ENCODE measurements at places on chromosomes 12 and 14. TPM values are rescaled to one million over a fixed set of nuclear protein-coding genes. Genes with fewer than 3 reads are reported as not detected.
A peak's percentile ranks its signal among the peaks of the same experiment; 100 is the strongest.

DNA sequence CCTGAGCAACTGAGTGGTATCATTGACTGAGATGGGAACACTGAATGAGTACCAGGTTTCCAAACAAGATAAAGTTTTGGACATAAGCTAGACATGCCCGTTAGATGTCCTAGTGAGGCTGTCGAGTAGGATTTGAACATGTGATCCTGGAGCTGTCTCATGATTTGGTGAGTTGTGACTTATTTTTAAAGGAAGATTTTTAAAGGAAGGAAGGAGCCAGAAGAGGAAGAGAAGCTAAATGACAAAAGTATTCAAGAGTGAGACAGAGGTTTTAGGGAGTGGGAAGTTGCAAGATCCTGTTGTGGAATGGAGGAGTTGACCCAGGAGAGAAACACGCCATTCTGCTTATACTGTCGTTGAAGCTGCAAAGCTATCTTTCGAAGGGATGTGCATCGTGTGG is 82.1 kb downstream of the SAMD4A start:
- H3K4me3 ChIP-seq, result no peak overlapping the region
- H3K27ac ChIP-seq, result no peak overlapping the region

DNA sequence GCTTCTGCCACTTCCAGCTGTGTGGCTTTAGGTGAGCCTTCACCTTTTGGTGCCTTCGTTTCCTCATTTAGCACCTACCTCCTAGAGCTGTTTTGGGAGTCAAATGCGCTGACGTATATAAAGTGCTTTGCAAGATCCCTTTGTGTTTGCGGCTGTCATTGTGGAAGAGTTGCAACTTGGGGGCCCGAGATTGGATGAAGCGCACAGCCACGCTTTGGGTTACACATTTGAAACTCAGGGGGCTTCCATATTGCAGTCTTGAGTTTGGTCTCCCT is 636 bp upstream of the ARL6IP4 start:
- peak overlapping the region; percentile 89 for H3K27ac ChIP-seq
- DNase-seq, result no peak
- no peaks in the 10 kb centered on the region for H3K27me3 ChIP-seq
- peak overlapping the region; percentile 87 for H3K4me3 ChIP-seq
- peaks cover 24% of the 10 kb centered on the region for H3K36me3 ChIP-seq

DNA sequence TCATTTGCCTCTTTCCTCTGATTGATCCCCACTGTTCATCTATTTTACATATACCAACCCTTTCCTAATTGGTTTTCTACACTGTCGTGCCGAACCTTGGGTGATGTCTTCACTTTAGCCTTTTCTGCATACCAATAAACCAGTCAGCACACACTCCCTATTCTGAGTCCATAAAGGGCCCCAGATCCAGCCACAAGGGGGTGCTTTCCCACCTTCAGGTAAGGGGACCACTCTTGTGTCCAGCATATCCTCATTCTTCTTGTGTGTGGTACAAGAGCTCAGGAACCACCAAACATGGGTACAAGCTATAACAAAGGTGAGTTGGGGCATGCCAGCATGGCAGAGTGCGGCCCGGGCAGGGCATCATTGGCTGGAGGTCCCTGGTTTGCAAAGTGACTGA is 859.8 kb downstream of the FSCB start:
- H3K4me3 ChIP-seq, result no peak overlapping the region
- no peak overlapping the region for H3K27ac ChIP-seq
- no peaks in the 10 kb centered on the region for H3K27me3 ChIP-seq
- H3K36me3 ChIP-seq, result no peaks in the 10 kb centered on the region
- no peak for DNase-seq

DNA sequence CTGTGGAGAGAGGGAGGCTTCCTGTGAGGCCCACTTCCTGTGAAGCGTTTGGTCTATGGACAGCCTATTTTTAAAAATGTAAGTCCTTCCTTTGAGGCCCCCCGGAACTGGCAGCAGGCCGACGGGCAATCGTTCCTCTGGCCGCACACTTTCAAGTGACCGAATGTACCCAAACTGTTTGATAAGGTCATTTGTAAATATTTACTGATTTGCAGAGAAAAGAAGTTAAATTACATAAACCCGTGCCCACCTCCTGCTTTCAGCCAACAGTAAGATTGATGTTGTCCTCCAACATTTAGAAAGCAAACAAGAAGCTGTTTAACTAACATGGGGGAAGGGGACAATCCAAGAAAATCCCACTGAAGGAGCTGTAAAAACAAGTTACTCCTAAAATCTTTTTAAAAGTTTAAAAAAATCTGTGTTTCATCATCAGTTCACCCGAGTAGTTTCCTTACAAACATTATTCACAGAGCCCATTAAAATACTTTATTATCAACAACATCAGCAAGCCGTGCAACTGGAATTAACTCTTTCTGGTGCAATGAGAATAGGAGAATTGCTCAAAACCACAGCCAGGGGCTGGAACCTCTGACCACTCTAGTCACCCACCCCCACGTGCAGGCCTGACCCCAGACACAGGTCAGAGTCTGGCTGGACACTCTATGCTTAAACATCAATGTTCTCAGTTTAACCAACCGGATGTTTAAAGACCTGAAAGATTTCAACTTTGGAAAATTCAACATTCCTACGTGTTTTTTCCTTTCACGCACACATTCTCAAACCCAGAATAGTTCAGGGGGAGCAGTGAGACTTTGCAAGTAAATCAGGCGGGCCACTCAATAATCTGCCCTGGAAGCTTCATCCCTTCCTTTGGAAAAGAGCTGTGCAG is 65.3 kb downstream of the FOXN3 start:
- peaks cover 44% of the 10 kb centered on the region for H3K36me3 ChIP-seq
- H3K4me3 ChIP-seq, result peak overlapping the region; percentile 29
- peak; percentile 20 for DNase-seq
- peak overlapping the region; percentile 89 for H3K27ac ChIP-seq

GRCh38 chr14:82387699-82388098 is 854.0 kb upstream of the SEL1L start:
- H3K27me3 ChIP-seq, result no peaks in the 10 kb centered on the region
- H3K36me3 ChIP-seq, result no peaks in the 10 kb centered on the region
- no peak overlapping the region for H3K4me3 ChIP-seq

DNA sequence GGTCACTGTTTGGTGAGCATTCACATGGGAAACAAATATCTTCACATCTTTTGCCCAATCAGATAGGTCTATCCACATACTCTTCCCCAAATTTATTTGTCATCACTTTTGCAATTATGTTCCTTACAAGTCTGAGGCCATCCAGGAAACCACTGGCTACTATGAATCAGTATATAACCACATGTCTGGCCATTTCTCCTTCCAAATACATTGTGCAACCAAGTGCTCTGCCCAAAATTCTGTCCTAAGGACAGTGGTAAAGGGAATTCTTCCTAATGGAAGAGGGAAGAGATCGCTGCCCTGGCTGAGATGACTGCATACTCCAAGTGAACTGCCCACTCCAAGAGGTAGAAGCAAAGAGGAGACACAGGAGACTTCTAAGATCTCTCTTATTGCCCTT is 148.9 kb upstream of the MAX start:
- no peaks in the 10 kb centered on the region for H3K27me3 ChIP-seq
- no peak for DNase-seq
- H3K4me1 ChIP-seq, result peaks cover 17% of the 10 kb centered on the region
- no peak overlapping the region for H3K27ac ChIP-seq
- H3K4me3 ChIP-seq, result no peak overlapping the region
- H3K36me3 ChIP-seq, result no peaks in the 10 kb centered on the region

GRCh38 chr14:61652526-61653262 is 42.6 kb upstream of the HIF1A start:
- peaks cover 50% of the 10 kb centered on the region for H3K4me1 ChIP-seq
- DNase-seq, result no peak
- H3K4me3 ChIP-seq, result no peak overlapping the region

DNA sequence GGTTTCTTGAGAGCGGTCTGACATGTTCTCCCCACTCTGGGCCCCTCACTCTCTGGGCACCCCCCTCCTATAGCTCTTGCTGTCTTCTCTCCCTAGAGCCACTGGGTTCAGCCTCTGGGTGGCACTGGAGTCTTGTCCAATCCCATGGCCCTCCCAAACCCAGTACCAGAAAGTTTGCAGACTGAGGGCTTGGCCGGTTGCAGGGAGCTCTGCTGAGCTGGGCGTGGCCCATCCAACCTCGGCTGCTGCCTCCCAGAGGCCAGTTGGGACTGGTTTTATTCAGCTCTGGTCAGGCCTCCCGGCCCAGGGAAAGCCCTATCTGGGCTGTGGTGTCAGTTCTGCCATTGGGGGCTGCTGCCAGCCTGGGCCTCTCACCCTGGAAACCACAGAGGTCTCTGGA is 37.9 kb downstream of the ISCA2 start:
- DNase-seq, result no peak
- H3K27me3 ChIP-seq, result no peaks in the 10 kb centered on the region
- H3K4me1 ChIP-seq, result peaks cover 6% of the 10 kb centered on the region
- no peak overlapping the region for H3K27ac ChIP-seq
- no peak overlapping the region for H3K4me3 ChIP-seq
- no peaks in the 10 kb centered on the region for H3K36me3 ChIP-seq

The FGF6 gene
- total RNA-seq, result not detected

The TMEM121 gene
- 4.6 TPM for total RNA-seq

GRCh38 chr14:51612449-51612848 is 39.3 kb upstream of the FRMD6 start:
- H3K4me1 ChIP-seq, result peaks cover 1% of the 10 kb centered on the region
- H3K27me3 ChIP-seq, result peaks cover 8% of the 10 kb centered on the region
- no peaks in the 10 kb centered on the region for H3K36me3 ChIP-seq
- no peak for DNase-seq

The MYF6 gene
- total RNA-seq, result not detected

GRCh38 chr12:114444422-114445279 is 38.7 kb upstream of the TBX5 start:
- H3K36me3 ChIP-seq, result no peaks in the 10 kb centered on the region
- no peaks in the 10 kb centered on the region for H3K4me1 ChIP-seq
- no peak overlapping the region for H3K27ac ChIP-seq
- H3K4me3 ChIP-seq, result peak overlapping the region; percentile 30

GRCh38 chr14:52910572-52910971 is 40.3 kb downstream of the FERMT2 start:
- H3K36me3 ChIP-seq, result no peaks in the 10 kb centered on the region
- no peak overlapping the region for H3K27ac ChIP-seq
- DNase-seq, result no peak
- H3K27me3 ChIP-seq, result peaks cover 13% of the 10 kb centered on the region

The SSPN gene
- total RNA-seq, result not detected

The SERPINA12 gene
- total RNA-seq, result not detected

GRCh38 chr14:82757776-82758175 is 1224.1 kb upstream of the SEL1L start:
- no peak for DNase-seq
- no peak overlapping the region for H3K27ac ChIP-seq

GRCh38 chr12:88142610-88142991 is 494 bp downstream of the TMTC3 start:
- H3K27ac ChIP-seq, result peak overlapping the region; percentile 93
- H3K27me3 ChIP-seq, result no peaks in the 10 kb centered on the region
- DNase-seq, result no peak
- peaks cover 11% of the 10 kb centered on the region for H3K36me3 ChIP-seq
- peaks cover 32% of the 10 kb centered on the region for H3K4me1 ChIP-seq
- H3K4me3 ChIP-seq, result peak overlapping the region; percentile 88

DNA sequence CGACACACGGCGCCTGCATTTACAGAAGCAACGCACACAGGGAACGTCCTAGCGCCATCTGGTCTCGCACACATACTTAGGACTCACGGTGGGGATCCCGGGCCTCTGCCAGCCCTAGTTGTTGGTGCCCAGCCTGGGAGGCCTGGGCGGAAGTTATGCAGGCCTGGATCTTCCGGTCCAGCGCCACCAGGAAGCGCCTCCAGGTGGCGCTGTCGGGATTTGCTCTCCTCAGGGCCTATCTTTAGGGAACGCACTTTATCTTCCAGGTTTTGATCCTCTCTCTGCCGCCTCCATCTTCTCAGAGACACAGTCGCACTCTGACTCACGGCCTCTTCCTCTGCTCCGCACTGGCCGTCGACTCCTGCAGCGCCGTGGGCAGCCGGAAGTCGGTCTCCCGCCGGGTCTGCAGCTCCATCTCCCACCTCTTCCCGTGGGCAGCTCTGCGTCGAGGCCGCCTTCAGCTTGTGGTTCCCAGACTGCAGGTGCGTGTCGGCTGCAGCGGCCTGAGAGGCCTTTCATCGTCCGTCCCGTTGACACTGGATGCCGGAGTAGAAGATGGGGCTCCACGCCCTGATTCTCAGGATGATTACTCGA is 760.4 kb downstream of the TMEM121 start:
- no peaks in the 10 kb centered on the region for H3K36me3 ChIP-seq
- no peaks in the 10 kb centered on the region for H3K4me1 ChIP-seq
- H3K27me3 ChIP-seq, result peaks cover 12% of the 10 kb centered on the region
- no peak overlapping the region for H3K4me3 ChIP-seq

DNA sequence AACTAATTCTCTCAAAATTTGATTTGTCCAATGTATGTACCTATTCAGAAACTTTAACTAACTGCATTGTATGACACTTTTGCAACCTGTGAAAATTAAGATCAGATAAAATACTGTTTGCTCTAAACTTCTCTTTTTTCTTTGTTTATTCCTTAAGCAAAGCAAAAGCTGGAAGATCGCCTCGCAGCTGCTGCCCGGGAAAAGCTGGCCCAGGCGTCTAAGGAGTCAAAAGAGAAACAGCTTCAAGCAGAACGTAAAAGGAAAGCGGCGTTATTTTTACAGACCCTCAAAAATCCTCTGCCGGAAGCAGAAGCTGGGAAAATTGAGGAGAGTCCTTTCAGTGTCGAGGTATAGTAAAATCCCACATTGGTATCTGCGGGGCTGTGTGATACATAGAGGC is 55.1 kb downstream of the SFSWAP start:
- no peaks in the 10 kb centered on the region for H3K27me3 ChIP-seq
- DNase-seq, result no peak
- no peak overlapping the region for H3K4me3 ChIP-seq
- H3K27ac ChIP-seq, result no peak overlapping the region
- H3K36me3 ChIP-seq, result peaks cover 53% of the 10 kb centered on the region

The REC8 gene
- total RNA-seq, result 52.8 TPM

DNA sequence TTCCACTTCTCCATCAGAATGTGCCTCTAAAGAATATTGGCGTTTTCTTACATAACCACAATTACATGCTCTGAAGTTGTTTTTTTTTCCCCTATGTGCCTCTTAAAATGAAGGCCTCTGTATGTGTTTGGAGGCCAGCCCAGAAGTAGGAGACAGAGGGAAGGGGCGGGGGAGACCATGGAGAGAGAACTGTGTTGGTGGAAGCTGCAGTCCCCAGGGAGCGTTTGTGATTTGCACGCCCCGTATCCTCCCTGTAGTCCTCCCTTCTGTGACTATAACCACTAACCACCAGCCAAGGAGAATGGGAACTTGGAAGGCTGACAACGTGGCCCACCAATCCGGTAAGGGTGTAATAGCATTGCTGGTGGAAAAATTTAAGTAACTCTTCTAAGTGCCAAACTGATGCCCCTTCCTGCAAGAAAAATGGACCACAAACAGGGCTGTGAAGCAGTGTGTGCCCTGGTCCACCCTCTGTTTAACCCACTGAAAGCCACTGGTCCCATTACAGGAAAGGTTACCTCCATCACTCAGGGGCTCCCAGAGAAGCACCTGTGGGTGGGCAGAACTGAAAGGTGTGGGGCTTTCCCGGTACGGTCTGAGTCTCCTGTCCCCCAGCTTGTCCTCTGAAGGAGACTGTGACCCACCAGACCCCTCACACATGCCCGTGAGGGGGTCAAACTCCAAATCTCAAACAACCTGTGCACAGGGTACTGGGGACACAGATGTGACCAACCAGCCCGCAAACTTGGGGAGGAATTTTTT is 36.8 kb downstream of the CCDC88C start:
- H3K4me1 ChIP-seq, result peaks cover 91% of the 10 kb centered on the region
- H3K4me3 ChIP-seq, result no peak overlapping the region
- no peak for DNase-seq
- H3K36me3 ChIP-seq, result peaks cover 51% of the 10 kb centered on the region
- no peaks in the 10 kb centered on the region for H3K27me3 ChIP-seq
- peak overlapping the region; percentile 3 for H3K27ac ChIP-seq

Measured in activated CD4-positive, alpha-beta T cell treated with anti-CD3 and anti-CD28 coated beads, Interleukin-2, amount 10 ng/mL, durations not matched to agents 7 days and 5 days (primary cell).